Thyroid gland (tissue), 4 donors: ENCODE measurements at places on chromosomes 1 and 21. TPM values are rescaled to one million over a fixed set of nuclear protein-coding genes. Genes with fewer than 3 reads are reported as not detected.

GRCh38 chr1:79364896-79365295, 358.4 kb upstream of the ADGRL4 start:
- DNase-seq, result no peak
- no peaks in the 10 kb centered on the region for H3K36me3 ChIP-seq
- no peak overlapping the region for H3K27ac ChIP-seq
- no peak overlapping the region for H3K4me3 ChIP-seq
- no peaks in the 10 kb centered on the region for H3K4me1 ChIP-seq
- no peaks in the 10 kb centered on the region for H3K27me3 ChIP-seq

DNA sequence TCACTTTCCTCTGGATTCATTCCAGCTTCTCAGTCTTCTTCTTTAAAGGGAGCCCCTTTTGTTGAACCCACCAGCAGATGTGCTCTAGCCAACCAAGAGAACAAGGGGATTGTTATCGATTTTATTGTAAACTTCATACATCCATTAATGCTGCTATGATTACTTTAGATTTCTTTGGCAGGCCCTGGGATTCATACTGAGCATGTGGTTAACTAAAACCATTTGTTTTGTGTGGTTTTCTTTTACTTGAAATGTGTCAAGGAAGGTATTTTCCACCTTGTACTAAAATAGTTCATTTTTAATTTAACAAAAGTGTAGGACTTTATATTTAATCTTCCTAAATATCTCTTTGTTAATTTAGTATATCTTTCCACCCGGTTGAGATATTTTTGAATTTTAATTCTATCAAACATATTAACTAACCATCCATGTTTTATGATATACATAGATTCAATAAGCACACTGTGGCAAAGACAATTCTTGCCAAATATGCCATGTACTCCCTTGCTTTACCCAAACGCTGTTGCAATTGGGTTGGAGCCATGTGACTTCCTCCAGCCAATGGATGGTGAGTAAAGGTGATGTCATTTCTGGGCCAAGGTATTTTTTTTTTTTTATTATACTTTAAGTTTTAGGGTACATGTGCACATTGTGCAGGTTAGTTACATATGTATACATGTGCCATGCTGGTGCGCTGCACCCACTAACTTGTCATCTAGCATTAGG, 74.2 kb upstream of the LRRC8D start:
- H3K36me3 ChIP-seq, result no peaks in the 10 kb centered on the region
- DNase-seq, result no peak
- no peaks in the 10 kb centered on the region for H3K4me1 ChIP-seq

- H3K4me3 ChIP-seq, result no peak overlapping the region
- no peaks in the 10 kb centered on the region for H3K4me1 ChIP-seq
- H3K27ac ChIP-seq, result no peak overlapping the region
- H3K36me3 ChIP-seq, result no peaks in the 10 kb centered on the region
- no peak for DNase-seq
Observed at GRCh38 chr1:63537940-63538339, 14.6 kb downstream of the EFCAB7 start.

GRCh38 chr21:44897326-44898010, 23.2 kb downstream of the ITGB2 start:
- DNase-seq, result no peak
- H3K27me3 ChIP-seq, result no peaks in the 10 kb centered on the region
- no peak overlapping the region for H3K27ac ChIP-seq
- H3K36me3 ChIP-seq, result no peaks in the 10 kb centered on the region
- H3K4me3 ChIP-seq, result no peak overlapping the region

DNA sequence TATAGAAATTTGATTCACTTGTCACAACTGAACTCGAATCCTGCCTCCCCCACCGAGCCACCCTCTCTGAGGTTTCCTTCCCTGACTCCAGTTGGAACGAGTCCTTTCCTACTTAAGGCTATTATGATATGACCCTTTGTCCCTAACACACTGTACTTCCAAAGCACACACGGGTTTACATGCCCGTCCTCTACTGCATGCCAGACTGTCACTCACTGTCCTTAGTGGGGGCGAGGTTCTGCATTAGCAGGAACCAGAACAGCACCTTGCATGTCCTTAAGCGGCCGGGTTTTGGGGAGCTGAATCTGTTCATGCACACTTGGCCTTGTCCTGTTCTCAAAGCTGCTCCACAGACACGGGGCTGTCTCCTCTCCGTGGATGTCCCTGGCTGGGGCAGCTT, 164.6 kb upstream of the KCNJ6 start:
- H3K27ac ChIP-seq, result no peak overlapping the region

- no peak for DNase-seq
- peaks cover 18% of the 10 kb centered on the region for H3K4me1 ChIP-seq
- no peak overlapping the region for H3K4me3 ChIP-seq
- H3K27me3 ChIP-seq, result no peaks in the 10 kb centered on the region
- no peaks in the 10 kb centered on the region for H3K36me3 ChIP-seq
- H3K27ac ChIP-seq, result no peak overlapping the region
Observed at GRCh38 chr1:91552091-91552490, 51.4 kb downstream of the CDC7 start.

- peak overlapping the region; percentile 100 for H3K27ac ChIP-seq
- DNase-seq, result peak; percentile 61
- H3K4me1 ChIP-seq, result peaks cover 87% of the 10 kb centered on the region
- no peaks in the 10 kb centered on the region for H3K27me3 ChIP-seq
Observed at GRCh38 chr1:234722904-234723720, 113.1 kb upstream of the IRF2BP2 start.

DNA sequence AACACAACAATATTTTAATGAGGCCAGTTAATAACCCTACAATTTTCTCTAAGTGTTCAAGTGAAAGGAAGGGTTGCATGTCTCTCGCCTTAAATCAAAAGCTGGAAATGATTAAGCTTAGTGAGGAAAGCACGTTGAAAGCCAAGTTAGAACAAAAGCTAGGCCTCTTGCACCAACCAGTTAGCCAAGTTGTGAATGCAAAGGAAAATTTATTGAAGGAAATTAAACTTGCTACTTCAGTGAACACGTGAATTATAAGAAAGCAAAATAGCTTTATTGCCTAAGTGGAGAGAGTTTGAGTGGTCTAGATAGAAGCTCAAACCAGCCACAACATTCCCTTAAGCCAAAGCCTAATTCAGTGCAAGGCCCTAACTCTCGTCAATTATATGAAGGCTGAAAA, 135.6 kb downstream of the DUSP10 start:
- no peak overlapping the region for H3K4me3 ChIP-seq
- no peak for DNase-seq
- no peak overlapping the region for H3K27ac ChIP-seq
- H3K27me3 ChIP-seq, result no peaks in the 10 kb centered on the region
- H3K4me1 ChIP-seq, result no peaks in the 10 kb centered on the region

DNA sequence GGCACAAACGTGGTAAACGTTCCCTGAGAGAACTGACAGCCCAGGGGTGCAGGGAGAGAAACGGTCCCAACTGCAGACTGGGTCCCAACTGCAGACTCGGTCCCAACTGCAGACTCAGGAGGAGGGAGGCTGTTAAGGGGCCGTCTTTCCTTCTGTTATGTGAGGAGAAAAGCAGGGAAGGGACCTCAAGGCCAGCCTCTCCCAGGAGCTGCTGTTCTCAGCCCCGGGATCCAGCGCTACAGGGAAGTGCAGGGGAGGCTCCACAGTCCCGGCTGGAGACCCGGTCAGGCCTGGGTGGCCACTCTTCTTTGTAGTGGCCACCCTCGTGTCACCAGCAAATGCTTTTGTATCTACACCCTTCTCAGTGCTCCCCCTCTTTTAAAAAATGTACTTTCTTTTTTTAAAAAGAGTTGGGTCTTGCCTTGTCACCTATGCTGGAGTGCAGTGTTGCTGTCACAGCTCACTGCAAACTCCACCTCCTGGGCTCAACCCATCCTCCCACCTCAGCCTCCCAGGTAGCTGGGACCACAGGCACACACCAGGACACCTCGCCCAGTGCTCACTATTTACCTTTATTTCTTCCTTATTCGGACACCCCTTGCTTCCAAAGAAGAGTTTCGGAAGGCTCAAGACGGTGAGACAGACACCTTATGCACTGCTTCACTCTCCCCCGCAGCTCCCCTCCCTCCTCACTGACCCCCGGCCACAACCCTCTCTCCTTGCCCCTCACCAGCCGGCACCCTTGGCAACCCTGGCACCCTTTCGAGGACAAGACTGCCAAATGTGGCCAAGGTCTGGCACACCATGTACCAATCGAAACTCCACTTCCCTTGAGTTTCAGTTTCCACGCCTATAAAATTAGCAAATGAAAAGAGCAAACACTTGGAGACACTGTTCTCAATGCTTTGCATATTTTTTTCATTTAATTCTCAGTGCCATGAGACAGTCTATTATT, 21.8 kb downstream of the CAPN2 start:
- H3K27me3 ChIP-seq, result no peaks in the 10 kb centered on the region
- DNase-seq, result peak; percentile 65
- H3K4me3 ChIP-seq, result no peak overlapping the region
- peak overlapping the region; percentile 77 for H3K27ac ChIP-seq
- peaks cover 81% of the 10 kb centered on the region for H3K4me1 ChIP-seq
- H3K36me3 ChIP-seq, result no peaks in the 10 kb centered on the region

- peaks cover 12% of the 10 kb centered on the region for H3K4me1 ChIP-seq
Observed at GRCh38 chr1:243735457-243735856, 114.6 kb downstream of the AKT3 start.

DNA sequence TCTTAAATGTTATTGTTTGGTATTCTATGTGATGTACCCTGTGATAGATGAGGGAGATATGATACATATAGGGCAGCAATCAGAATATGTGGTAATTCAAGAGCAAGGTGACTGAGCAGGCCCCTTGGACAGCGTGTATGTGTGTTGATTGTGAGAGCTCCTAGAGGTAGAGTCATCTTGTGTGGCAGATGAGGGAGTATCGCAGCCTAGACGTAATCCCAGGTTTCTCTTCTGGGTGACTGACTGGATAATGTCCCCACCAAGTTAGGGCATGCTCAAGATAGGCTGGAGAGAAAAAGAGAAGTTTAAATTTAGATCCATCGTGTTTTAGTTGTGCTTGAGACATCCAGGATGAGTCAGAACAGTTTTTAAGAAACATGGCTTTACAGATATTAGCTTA, 185.3 kb downstream of the ZP4 start:
- no peaks in the 10 kb centered on the region for H3K27me3 ChIP-seq
- no peaks in the 10 kb centered on the region for H3K4me1 ChIP-seq
- H3K27ac ChIP-seq, result no peak overlapping the region
- H3K36me3 ChIP-seq, result no peaks in the 10 kb centered on the region

DNA sequence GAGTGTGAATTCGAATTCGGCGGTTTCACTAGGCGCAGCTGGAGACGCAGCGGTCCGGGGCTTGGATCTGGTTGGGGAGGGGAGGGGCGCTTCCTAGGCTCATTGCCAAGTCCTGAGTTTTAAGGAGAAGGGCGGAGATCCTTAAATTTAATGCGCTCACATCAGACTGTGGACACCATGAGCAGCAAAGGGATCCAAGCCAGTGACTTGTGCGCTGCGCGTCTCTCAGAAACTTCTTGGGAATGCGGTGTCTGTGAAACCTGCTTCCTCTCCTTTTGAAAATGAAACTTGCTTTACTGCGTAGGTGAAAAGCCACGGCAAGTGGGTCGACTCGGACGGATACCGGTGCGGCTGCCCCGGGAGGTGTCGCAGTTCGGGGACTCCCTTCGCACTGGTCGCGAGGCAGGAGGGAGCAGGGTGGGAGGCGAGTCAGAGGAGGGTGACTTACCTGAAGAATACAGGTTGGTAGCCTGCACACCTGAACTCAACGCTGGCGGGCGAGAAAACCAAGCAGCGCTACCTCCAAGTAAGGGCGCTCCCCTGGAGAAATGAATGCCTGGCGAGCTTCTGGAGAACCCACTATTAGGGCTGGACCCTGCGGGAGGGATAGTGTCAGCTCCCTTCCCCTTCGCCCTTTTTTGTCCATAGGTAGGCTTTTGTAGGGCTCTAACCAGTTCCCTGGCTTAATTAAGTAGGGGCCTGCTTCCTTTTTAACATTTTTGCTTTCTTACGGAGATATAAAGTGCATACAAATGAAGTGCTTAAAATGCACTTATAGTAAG, 992 bp downstream of the TENT5C start:
- H3K4me1 ChIP-seq, result peaks cover 31% of the 10 kb centered on the region
- peak overlapping the region; percentile 91 for H3K4me3 ChIP-seq
- H3K36me3 ChIP-seq, result no peaks in the 10 kb centered on the region
- peak overlapping the region; percentile 93 for H3K27ac ChIP-seq
- DNase-seq, result peak; percentile 65

DNA sequence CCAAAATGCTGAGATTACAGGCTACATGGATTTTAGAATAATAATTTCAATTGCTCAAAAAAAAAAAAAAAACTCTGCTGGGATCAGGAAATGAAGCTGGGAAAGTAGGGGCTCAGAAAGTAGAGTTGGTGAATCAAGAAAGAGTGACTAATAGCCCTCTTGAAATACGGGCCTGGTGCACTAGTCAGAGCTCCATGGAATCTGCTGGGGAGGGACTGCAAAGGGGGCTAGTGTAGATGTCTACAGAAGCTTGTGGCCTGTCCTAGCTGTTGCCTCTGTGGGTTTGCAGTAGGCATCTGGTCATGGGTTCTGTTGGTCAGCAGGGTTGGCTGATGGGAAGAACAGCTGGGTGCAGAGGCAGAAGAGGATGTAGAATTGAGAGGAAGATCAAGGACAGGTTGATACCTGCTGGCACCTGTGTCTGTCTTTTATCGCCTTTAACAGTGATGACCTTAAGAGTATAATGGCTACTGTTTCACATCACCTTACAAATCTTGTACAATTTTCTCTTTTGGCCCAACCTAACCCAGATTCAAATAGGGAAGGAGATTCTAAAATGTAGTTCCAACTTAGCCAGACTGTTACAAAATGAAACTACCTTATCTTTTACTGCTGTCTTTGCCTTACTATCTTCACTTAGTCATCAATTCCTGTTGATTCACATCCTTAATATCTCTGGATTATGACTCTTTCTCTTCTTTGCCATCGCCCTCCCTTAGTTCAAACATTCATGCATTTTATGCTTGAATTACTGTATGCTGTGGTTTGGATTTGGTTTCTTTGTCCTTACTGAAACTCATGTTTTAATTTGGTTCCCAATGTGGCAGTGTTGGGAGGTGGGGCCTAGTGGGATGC, 126.2 kb downstream of the GIPC2 start:
- no peaks in the 10 kb centered on the region for H3K27me3 ChIP-seq
- H3K27ac ChIP-seq, result no peak overlapping the region
- no peak for DNase-seq
- H3K4me3 ChIP-seq, result no peak overlapping the region
- no peaks in the 10 kb centered on the region for H3K36me3 ChIP-seq

DNA sequence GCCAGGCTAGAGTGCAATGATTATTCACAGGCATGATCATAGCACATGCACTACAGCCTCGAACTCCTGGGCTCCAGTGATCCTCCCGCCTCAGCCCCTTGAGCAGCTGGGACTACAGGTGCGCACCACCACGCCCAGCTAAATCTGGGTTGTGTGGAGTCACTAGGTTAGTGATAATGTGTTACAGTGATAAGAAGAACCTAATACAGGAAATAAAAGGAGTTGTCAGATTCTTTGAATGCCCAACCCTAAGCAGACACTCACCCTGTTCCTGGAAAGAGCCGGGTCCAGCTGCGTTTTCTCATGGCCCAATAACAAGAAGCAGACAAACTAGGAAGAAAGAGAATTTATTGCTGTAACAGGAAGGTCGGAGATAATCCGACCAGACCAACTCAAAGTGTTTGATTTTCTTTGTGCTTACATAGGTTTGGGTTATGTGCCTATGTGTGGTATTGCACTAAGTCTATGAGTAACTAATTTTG, 8.8 kb downstream of the IFNGR2 start:
- H3K4me3 ChIP-seq, result no peak overlapping the region
- H3K36me3 ChIP-seq, result peaks cover 6% of the 10 kb centered on the region
- no peaks in the 10 kb centered on the region for H3K27me3 ChIP-seq
- no peak overlapping the region for H3K27ac ChIP-seq
- DNase-seq, result no peak

The PRDM16 gene
- total RNA-seq, result 54.3 TPM

The S100A2 gene
- 2.6 TPM for total RNA-seq

The SELENBP1 gene
- total RNA-seq, result 307 TPM
